ENCODE measurements at places on chromosomes 2 and 18.

GRCh38 chr2:206442474-206442832 is 879 bp upstream of the ADAM23 start:
- DNase-seq: no peak

DNA sequence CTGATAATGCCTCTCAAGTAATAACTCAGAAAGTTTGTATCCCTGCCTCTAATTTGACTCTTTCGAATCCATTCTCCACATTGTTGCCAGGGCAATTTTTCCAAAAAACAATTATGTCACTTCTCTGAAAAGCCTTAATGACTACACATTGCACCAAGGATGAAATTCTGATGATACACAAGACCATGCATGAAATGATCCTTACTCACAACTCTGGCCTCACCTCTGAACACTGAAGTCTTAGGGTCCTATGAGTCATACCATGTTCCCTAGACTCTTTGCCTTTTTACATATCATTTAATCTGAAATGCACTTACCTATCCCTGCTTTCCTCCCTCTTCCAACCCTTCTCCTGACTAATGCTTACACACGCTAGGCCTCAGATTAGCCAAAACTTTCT is 51.0 kb downstream of the WDPCP start:
- DNase-seq: no peak

GRCh38 chr2:186868344-186868743 is 19.4 kb upstream of the ZSWIM2 start:
- no peak for DNase-seq

GRCh38 chr18:76377359-76377756 is 117.7 kb downstream of the ZNF516 start:
- no peak for DNase-seq

DNA sequence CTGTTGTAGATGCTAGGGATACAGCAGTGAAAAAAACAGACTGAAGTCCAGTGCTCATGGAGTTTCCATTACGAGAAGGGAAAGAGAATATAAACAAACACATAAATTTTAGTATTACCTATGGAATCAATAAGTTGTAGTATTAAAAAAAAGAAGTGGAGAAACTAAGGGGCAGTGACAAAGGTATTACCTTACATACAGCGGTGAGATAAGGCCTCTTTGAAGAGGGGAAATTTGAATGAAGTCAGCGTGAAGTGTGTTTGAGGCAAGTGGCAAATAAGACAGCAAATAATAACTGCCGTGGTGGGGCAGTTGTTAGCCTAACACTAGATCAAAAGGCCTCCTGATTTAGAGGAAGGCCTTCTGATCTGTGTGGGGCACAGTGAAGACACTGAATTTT is 57.9 kb downstream of the TLK1 start:
- DNase-seq: no peak

DNA sequence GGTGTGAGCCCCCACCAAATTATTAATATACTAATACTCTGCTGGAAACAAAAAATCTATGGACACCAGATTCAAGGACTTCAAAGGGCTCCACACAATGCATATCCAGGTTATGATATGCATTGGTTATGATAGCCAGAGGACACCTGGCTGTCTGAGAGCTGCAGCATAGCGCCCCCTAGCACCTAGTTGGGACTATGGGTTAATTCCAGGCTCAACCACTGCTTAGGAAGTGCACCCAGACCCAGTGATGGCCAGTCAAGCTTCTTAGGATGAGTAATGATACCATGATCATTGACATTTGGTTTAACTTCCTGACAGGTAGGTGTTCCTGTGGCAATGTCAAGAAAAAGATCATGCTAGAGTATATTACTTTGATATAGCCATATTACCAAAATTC is 3.8 kb upstream of the FRZB start:
- no peak for DNase-seq

GRCh38 chr18:58186258-58186948 is 142.4 kb downstream of the NEDD4L start:
- DNase-seq: peak; percentile 61

DNA sequence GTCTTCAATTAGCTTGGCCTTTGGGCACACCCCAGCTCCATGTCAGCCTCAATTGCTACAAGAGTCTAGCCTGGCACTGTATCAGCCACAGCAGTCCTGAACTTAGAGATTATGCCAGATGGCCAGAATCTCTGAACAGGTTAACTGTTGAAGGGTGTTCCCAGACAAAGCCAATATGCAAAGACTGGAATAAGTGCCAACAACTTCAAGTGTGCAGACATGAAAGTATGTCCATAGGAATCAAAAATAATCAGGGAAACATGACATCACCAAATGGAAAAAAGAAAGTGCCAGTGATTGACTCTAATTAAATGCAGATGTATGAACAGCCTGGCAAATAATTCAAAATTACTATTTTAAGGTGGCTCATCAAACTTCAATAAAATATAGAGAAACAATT is 98.5 kb upstream of the DOCK10 start:
- DNase-seq: no peak

DNA sequence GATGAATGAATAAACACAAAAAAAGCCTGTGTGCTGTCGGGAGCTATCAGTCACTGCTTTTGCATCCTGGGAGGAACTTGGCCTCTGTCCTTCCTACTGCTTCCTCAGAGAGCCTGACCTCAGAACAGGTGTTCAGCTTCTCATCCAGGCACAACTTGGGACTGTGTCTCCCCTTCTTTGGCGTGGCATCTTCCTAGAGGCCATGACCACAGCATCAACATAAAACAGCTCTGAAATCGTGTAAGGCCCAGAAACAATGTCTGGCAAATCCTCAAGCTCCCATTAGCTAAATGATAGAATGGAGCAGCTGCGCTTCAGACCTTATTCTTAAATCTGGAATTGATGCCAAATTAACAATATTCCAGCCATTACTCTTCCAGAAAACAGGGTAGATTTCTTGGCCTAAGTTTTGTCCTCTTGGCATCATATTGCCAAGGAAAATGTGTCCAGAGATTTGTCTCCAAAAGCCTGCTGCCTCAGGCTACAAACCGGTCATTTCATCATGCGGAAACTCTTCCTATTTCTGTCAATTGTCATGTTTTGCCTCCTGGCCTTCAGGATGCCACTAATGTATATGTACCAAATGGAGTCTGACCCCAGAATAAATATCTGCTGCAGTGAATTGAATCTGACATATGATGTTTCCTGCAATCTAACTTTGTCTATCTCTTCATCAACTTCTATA is 53.2 kb upstream of the RAB27B start:
- no peak for DNase-seq

DNA sequence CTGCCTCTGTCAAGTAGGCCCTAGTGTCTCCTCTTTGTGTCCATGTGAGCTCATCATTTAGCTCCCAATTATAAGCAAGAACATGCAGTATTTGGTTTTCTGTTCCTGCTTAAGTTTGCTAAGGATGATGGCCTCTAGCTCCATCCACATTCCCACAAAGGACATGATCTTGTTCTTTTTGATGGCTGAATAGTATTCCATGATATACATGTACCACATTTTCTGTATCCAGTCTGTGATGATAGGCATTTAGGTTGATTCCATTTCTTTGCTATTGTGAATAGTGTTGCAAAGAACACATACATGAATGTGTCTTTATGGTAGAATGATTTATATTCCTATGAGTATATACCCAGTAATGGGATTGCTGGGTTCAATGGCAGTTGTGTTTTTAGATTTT is 263.2 kb downstream of the PARD3B start:
- no peak for DNase-seq

GRCh38 chr2:117960231-117960630 is 53.6 kb downstream of the CCDC93 start:
- DNase-seq: no peak

DNA sequence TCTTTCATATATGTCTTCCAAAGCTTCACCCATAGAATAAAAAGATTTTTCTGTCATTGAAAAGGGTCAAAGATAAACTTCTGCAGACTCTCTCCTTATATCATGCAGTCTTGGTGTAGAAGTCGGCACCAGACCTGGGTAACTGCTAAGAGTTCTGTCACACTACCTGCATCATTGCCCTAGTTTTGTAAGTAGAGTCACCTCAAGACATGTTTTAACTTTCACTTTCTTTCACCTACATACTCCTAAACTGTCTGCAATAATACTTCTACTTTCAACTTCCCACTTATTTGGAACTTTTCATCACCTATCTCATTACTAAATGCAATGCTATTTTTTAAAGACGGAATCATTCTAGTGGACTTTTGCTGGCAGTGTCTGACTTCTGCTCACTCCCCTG is 475.6 kb upstream of the VRK2 start:
- no peak for DNase-seq

- DNase-seq: no peak
These were observed 35.5 kb downstream of the TMEFF2 start for GRCh38 chr2:192159208-192159607.

- no peak for DNase-seq
These were observed 96.1 kb upstream of the ODC1 start for GRCh38 chr2:10544252-10544651.

DNA sequence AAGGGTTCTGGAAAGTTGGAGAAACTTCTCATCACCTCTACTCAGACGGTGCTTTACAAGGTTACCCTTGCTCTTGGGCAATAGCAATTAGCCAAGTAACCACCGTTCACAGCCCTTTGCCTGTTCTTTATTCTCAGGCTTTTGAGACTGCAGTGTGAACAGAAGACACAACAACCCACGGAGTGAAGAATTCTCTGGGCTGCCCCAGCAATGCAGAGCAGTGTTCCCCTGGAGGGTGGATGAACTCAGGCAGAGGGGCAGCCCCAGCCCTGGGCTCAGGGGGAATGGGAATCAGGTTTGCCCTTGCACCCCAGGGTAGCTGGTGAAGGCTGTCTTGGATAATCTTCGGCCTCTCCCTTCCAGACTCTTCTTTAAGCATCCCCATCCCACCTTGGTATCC is 69.1 kb downstream of the MCFD2 start:
- no peak for DNase-seq

GRCh38 chr2:169265591-169265990 is 96.7 kb downstream of the LRP2 start:
- DNase-seq: no peak

DNA sequence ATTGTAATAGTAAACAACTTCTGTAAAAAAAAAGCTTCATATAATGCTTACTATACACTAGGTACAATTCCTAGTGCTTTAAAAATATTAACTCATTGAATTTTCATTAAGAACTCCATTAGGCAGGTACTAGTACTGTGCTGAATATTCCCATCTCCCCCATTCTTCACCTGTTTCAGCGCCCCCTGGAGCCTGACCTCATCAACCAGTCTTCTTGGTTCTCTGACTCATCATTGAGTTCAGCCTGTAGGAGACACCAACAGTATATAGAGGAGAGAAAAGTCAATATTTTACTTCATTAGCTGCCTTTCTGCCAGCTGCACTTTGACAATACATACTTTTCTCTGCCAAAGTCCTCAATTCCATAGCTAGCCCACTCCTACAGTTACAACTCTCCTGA is 1009.9 kb upstream of the KLHL29 start:
- DNase-seq: no peak

DNA sequence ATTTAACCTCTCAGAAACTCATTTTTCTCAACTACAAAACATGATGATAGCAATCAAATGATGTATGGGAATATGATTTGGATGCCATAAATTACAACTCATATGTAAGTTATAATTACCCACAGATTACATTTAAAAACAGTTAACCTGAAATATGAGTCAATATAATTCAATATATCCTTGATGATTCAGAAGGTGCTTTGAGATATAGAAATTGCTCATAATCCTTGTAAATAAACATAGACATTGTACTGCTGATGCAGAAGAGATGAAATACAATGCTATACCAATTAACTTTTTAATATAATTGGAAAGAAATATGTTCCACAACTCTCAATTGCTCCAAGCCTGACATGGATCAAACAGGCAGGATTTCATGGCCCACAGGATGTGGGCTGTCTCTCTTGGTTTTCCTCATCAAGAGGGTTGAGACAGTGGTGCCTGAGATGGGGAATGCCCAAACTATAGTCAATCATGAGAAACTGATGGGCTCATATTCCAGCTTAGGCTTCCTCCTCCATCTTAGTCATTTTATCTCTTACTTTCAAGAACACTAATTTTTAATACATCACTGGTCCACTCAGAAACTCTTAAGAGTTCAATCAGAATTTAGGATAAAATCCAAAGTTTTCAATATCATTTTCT is 49.4 kb downstream of the NCKAP5 start:
- no peak for DNase-seq

DNA sequence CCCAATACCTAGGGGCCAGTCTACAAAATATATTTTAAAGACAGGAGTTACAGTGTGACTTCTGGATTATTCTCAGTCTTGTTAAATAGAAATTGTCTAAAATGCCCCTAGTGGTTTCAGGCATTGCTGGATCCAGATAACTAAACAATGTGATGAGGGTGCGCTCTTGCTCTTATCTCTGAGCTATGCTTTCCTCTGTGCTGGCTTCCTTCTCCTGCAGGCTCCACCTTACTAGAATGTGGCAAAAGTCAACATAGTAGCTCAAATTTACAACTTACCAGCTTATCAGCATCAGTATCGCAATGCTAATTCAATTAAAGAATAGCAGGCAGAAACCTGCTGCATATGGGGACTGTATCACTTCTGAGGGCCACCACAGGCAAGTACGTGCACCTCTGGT is 61.3 kb upstream of the RNU4ATAC start:
- DNase-seq: no peak
